Astrocyte (in vitro differentiated cells and primary cell): ENCODE measurements at places on chromosomes 7 and 10. TPM values are rescaled to one million over a fixed set of nuclear protein-coding genes. Genes with fewer than 3 reads are reported as not detected.

DNA sequence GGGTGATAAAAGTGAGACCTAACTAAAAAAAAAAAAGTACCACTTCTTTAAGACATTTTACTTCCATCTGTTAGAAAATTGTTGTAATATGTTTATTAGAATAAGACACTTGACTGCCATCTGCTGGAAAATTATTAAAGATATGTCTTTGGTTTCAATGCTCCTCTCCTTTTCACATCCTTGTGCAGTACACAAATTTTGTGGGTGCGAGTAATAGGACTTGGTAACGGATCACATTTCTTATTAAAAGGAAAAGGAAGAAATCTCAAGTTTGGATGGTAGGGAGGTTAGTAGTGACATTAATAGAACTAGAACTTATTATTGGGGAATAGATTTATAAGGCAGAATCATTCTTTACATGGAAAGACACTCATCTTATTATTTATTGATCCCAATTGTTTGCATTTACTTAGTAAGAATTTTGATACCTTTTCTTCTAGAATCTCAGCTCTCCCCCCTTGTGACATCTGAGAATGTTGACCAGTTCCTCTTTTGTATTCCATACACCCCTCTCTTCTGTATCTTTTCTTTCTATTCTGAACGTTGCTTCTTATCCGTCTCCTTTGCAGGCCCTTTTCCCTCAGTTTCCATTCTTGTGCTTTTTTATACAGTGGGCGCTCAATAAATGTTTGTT lies 43.0 kb upstream of the RPA3 start:
- peak; percentile 48 for DNase-seq

GRCh38 chr7:143223784-143224183 lies 1.9 kb downstream of the TAS2R40 start:
- DNase-seq, result no peak

DNA sequence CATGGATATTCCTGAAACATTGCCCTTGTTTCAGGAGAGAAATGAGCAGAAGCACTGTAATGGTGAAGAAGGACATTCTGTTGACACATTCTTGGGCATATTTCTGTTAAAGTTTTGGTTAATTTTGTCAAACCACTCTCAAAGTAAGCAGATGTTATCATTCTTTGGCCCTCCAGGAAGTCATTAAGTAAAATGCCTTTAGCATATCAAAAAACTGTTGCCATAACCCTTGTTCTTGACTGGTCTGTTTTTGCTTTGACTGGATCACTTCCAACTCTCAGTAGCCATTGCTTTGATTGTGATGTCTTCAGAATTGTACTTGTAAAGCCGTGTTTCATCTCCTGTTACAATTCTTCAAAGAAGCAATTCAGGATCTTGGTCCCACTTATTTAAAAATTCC lies 404.3 kb upstream of the LRRTM3 start:
- DNase-seq, result no peak

DNA sequence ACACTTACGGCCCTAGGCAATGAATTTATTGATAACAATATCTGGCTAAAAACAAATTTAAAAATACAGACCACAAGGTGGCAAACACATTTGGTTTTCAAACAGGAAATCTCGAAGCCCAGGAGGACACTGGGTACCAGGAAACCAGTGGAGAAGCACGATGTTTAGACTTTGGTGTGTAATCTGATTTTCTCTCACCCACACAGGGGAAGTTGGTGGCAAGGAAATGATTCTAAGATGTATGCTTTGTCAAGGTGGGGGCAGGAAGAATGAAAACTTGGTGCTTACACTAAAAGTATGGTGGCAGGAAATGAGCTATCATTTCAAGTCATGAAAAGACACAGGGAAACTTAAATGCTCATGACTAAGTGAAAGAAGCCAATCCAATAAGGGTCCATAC lies 113.2 kb upstream of the ANKRD1 start:
- no peak for DNase-seq

DNA sequence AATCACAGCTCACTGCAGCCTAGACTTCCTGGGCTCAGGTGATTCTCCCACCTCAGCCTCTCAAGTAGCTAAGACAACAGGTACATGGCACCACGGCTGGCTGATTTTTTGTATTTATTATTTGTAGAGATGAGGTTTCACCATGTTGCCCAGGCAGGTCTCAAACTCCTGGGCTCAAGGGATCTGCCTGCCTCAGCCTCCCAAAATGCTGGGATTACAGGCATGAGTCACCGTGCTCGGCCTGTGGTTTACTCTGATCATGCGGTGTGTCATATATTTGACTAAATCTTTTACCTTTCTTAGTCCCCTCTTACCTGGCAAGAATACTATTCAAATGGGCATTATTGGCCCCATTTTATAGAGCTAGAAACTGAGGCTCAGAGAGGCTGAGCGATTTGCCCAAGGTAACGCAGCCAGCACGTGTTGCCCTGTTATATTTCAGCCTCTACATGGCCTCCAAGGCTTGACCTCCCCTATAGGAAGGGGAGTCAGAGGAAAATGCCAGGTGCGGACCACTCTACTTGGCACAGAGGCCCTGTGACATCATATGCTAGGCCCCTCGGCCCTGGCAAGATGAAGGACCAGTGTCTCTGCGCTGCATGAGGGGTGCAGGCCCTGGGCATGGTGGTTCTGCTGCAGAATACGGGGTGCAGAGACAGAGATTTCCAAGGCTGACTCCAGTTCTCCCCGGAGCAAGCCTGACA lies 8.2 kb downstream of the ZCCHC24 start:
- DNase-seq, result no peak

- no peak for DNase-seq
Measured at GRCh38 chr7:129616530-129616929, 5.0 kb downstream of the NRF1 start.

DNA sequence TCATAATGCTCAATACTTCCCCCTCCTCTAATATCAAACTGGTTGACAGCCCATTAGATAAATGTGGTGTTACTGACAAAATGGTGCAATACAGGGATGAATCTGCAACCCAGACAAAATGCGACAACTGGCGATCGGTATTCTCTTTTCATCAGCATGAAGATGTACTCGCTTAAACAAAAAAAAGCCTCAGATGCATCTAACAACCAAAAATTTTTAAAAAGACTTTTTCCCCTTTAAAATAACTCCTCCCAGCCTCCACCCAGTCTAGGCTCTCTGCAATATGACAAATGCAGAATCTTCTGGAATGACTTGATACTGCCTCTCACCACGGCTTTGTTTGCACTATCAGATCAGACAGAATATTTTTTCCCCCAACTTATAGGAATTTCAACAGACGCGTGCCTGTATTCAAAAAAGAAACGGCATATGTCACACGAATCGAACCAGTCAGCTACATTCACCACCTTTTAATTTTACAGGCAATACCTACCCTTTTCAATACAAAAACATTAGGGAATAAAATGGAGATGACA lies 1.2 kb downstream of the YWHAG start:
- DNase-seq, result no peak

DNA sequence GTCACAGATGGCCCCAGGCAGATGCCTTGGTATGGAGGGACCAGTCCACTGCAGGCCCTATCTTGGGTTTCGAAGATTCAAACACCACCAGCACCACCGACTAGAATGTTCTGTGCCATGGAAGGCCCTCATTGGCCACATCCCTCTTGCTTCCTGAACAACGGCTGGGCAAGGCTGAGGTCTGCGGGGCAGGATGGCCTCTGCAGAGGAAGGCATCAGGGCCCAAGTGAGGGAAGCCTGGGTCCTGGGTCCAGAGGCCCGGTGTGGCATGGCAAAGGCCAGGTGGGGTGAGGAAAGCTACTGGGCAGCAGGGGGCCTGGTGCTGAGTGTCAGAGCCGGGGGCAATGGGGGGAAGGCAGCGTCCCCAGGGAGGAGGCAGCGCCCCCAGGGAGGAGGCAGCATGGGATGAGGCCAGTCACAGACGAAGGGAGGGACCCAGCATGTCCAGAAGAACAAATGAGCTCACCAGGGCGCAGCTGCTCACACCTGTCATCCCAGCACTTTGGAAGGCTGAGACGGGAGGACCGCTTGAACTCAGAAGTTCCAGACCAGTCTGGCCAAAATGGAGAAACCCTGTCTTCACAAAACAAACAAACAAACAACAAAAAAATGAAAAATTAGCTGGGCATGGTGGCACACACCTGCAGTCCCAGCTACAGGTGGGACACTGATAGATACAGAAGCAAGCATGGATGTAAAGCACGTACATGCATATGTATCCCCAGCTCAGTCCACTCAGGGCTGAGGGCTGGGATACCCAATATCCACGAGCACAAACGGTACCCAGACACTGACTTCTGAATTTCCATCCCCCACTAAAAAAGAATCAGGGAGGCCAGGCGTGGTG lies 64.4 kb downstream of the PROSER2 start:
- no peak for DNase-seq

DNA sequence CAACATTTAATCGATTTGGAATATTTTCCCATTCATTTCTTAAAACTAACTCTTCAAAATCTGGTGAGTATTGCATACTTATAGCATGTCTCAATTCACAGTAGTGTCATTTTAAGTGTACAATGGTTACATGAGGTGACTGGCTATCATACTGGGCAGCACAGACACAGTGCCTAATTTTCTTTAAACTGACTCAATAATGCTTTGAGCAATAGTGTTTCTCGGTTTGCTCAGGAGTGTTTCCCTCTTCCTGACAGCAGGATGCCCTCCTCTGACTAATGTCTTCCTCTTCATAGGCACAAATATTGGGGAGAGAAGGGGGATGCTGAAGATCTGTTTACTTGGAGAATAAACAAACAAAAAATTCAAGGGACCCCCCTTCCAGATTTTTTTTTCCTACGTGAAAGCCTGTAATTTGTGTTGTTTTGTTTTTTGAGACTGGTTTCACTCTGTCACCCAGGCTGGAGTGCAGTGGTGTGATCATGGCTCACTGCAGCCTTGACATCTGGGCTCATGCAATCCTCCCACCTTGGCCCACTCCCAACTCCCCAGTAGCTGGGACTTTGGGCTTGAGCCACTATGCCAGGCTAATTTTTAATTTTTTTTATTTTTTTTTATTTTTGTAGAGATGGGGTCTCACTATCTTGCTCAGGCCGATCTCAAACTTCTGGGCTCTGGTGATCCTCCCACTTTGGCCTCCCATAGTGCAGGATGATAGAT lies 2.2 kb downstream of the MRC1 start:
- no peak for DNase-seq

- no peak for DNase-seq
Measured at GRCh38 chr10:103932271-103932670, 14.3 kb upstream of the STN1 start.

GRCh38 chr7:57342954-57343353 lies 107.0 kb upstream of the ZNF716 start:
- no peak for DNase-seq

- no peak for DNase-seq
Measured at GRCh38 chr7:130865408-130866236, 131.6 kb upstream of the KLF14 start.

- no peak for DNase-seq
Measured at GRCh38 chr10:72814099-72814790, 79.3 kb upstream of the OIT3 start.

- no peak for DNase-seq
Measured at GRCh38 chr7:26993816-26994810, 101.7 kb downstream of the HOXA1 start.

The C10orf143 gene
- total RNA-seq, result 0.73 and 0.82 TPM in 2 replicates

The AKR1B15 gene
- total RNA-seq, result not detected in 2 replicates

The CCDC146 gene
- 1.8 and 2.0 TPM in 2 replicates for total RNA-seq

The AGAP4 gene
- total RNA-seq, result 16.4 and 18.4 TPM in 2 replicates

The HOXA10 gene
- total RNA-seq, result not detected in 2 replicates

The HTRA1 gene
- 34.9 and 89.8 TPM in 2 replicates for total RNA-seq

The PTEN gene
- total RNA-seq, result 90.3 and 99.2 TPM in 2 replicates

The PHYHIPL gene
- 0.34 TPM in 1 of 2 replicates, not detected in the other for total RNA-seq

The PTPN12 gene
- total RNA-seq, result 95.2 and 111 TPM in 2 replicates

The PLXNA4 gene
- total RNA-seq, result 3.3 and 4.3 TPM in 2 replicates

The CFAP70 gene
- total RNA-seq, result 1.2 and 1.3 TPM in 2 replicates
